ENCODE measurements at places on chromosomes 7 and 10.

DNA sequence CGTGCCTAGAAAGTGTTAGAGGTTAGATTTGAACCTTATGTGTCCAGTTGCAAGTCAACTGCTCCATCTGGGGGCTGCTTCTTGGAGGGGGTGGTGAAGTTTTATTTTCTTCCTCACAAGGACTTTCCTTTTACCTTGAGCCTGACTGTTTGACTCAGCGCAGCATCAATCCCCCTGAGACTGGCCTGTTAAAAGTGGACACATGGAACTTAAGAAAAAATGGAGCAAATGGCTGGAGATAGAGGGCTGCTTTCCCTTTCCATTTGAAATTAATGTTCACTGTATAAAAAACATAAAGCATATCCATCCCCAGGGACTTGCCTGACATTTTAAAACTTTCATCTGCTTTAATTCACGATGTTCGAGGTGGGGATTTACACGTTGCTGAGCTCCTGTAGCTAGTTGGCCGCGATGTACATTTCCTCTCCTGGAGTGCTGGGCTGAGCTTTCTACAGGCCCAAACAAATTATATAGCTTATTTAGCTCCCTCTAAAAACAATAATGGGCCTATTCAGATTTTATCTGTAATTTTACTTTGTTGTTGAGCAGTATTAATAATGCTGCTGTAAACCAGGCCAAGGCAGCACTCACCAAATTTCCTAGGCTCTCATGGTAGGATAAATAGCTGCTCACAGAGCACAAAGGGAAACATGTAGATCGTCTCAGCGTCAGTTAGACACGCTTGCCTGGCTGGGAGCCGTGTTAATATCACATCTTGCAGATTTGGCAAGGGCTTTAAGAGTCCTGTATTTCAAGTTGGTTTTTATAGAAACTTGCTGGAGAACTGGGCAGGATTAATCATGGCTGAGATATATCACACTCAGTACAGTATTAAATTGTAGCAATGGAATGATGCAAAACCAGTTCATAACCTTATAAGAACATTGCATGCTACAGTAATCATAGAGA lies 251.5 kb downstream of the LRMDA start:
- no peak for DNase-seq

DNA sequence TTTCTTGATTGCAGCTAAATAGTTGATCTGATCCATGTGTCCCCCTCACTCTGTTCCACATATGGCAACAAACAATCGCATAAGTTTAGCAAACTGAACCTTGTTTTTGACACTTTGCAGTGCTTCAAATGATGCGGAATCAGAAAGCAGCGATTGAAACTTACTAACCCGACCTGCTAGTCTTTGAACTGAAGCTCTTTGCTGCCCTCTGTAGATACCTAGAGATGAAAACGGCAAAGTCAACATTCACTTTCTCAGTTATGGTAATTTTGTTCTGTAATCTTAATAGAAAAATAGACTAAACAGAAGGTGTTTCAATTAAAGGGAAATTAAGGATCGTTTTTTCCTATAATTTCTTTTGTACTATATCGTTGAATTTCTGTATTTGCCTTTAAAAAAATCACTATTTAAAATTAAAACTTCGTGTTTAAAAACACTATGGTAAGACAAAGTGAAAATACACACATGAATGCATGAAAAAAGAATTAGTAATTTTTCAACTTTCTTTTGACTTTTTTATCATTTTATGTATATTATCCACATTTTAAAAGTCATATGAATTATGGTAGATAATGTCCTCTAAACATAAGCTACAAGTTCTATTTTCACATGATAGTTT lies 276.5 kb downstream of the MAGI2 start:
- no peak for DNase-seq

GRCh38 chr10:114559636-114560035 lies 98.4 kb downstream of the ABLIM1 start:
- no peak for DNase-seq

DNA sequence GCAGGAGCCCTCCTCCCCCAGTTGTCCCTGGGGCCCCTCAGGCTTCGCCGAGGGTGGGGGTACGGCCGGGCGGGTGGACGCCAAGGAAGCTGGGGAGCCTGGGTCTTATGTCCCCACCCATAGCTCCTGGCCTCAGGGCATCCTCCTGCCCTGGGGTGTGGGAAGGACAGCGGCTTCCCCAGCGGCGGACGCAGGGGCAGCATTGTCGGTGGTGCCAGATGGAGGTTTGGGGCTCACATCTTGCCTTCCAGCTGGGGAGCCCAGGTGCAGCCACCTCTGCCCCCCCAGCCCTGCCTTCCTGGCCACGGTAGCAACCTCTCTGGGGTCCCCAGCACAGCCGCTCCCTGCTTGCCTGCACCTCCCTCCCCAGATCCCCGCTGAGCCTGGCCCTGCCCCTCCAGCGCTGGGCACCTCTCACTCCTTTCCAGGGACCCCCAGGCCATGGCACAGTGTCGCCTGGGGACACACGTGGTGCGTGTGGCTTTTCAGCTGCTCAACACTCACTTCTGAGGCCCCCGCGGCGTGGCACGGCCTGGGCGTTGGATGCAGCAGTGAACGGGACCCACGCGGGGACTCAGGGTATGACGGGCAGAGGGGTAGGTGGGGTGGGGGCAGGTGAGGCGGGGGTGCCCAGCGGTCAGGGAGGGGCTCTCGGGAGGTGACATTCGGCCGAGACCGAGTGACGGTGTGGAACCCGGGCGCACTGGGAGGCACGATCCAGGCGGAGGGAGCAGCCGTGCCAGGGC lies 53.1 kb downstream of the UNCX start:
- no peak for DNase-seq

DNA sequence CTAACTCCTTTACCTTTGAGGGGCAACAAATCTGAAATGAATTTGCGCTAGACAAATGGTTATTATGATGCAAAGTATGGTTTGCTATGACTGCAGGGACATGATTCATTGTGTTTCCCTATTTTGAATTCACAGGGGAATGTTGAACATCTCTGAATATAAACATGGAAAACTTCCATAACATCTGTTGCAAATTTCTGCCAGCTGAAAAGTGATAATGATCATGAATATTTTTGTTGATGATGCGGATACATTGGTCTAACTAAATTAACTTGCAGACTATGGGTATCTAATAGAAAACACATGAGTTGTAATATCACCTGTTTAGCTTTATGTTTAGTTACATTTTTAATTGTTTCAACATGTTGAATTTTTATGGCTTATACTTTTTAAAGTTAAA lies 1325.5 kb downstream of the REEP3 start:
- no peak for DNase-seq

GRCh38 chr10:72298592-72299519 lies 25.1 kb downstream of the DDIT4 start:
- peak; percentile 25 for DNase-seq

- DNase-seq, result no peak
These were observed 26.6 kb downstream of the LRRC4 start for GRCh38 chr7:128004623-128005022.

DNA sequence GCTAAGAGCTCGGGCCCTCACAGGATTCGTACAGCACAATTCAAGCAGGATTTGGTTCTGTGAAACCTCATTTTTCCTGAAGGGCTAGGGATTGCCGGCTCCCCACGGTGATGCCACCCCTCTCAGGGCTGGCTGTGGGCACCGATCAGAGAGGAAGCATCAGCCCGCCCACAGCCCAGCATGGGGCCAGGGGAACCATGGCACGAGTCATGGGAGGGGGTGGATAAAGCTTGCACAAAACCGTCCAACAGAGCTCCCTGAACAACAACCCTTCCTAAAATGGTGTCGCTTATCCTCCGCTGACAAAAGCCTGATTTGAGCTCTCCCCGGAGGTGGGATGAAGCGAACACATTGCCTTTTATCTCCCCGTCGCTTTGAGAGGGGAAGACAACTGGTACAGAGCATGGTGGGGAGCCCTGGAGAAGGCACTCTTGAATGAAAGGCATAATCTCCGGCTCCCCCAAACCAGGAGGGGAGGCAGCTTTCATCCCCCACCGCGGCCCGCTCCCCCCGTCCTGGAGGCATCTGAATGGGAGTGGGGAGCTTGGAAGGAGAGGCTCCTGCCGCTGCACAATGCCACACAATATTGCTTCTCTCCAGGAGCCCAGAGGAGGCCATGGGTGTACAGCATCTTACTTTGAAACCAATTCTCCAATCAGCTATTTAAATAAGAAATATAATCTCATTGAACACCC lies 144.0 kb downstream of the RPS24 start:
- no peak for DNase-seq

DNA sequence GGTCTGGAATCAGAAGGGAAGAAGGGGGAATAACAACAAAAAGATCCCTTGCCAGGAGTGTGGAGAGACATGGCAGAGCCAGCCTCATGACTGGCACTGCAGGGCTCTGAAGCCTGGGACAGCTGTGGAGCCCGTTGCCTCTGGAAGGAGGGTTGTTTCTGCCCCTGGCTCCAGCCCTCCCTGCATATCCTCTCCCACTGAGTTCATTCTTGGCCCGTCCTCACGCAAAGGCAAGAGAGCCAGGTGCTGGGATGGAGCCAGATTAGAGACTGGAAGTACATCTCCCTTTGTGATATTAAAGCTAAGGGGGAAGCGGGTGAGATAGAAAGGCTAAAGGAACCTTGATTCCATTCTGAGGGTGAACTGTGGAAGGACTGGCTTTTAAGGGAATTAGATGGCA lies 141.5 kb upstream of the NPVF start:
- DNase-seq, result peak; percentile 78

DNA sequence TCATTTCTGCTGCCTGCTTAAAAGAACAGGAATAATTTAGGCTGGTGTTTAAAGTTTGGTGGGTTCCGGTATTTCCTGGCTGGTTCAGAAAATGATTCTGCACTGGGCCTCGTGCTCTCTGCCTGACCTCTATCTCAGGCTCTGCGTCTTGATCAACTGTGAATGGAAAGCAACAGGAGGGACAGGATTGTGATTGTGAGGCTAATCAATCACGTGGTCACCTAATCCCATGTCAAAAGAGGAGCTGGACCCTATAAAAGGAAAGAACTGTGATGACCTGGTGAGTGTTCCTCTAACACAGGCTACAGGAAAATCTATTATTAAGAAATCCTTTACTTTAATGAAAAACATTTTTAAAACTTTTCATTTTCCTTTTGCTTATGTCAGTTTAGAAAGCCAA lies at the start of gene DHX32:
Gene DHX32, minus strand, starts transcription at position 101 of the 400 bp plus-strand sequence. CDS start 468 bp downstream, outside the sequence.
- no peak for DNase-seq

- peak; percentile 46 for DNase-seq
These were observed 553 bp downstream of the VDAC2 start for GRCh38 chr10:75211007-75211691.

DNA sequence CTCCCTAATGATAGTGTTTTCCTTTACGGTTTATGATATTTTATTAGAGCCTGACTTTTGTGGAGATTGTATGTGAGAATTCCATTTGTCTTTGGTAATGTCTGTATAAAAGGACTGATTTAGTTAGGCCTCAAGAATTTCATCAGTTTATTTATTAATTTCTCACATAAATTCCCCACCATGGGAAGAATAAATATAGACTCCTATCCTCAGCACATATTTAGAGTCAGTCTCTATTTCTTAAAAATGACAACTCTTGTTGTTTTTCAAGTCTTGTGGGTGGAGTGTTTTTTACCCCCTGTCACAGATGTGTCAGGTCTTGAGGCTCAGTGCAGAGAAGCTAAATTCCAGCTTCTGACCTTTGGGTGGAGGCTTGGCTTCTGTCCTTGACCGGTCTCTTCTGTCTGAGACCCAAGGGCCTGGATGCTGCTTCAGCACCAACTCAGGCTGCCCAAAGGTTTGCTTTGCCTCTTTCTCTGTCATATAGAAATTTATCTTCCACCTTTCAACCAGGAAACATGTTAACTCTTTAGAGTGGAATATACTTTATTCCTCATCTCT lies 117.3 kb upstream of the INHBA start:
- no peak for DNase-seq

GRCh38 chr7:32015133-32015532 lies 55.1 kb downstream of the PDE1C start:
- no peak for DNase-seq

DNA sequence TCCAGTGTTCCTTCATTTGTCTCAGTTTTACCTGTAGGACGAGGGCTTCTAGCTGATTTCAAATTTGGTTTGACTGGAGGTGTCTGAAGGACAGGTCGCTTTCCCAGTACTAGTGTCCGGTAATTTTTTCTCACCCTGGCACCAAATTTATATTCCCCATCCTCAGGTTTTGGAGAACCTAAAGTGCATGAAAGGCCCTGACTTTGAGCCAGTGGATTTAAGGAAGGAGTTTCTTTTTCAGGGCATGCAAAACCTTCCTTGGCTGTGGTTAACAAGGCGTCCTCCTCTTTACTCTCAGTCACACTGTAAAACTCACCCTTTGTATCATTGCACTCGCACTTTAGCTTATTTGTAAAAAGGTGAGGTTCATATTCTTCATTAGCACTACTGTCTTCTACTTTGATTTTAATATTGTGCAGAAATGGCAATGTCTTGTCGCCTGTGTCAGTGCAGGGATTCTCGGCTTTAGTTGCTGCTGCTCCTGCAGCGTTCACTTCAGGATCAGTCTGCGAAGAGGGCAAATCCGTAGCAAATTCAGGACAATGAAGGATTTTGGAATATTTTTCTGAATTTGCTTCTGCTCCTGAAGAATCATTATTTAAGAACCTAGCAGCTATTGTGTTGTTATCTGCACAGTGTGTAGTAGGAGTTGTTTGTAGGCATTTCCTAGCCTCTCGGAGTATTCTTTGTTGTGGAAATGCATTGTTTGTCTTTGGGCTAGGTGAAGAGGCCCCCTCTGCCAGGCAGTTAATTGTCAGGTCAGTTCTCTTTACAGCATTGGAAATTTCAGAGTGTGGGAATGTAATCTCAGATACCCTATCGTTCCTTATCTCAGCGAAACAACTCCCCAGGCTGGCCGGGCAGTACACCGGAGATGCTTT lies 9.9 kb downstream of the SKIDA1 start:
- no peak for DNase-seq

- DNase-seq, result no peak
These were observed 24.1 kb upstream of the MYH16 start for GRCh38 chr7:99248391-99249095.

DNA sequence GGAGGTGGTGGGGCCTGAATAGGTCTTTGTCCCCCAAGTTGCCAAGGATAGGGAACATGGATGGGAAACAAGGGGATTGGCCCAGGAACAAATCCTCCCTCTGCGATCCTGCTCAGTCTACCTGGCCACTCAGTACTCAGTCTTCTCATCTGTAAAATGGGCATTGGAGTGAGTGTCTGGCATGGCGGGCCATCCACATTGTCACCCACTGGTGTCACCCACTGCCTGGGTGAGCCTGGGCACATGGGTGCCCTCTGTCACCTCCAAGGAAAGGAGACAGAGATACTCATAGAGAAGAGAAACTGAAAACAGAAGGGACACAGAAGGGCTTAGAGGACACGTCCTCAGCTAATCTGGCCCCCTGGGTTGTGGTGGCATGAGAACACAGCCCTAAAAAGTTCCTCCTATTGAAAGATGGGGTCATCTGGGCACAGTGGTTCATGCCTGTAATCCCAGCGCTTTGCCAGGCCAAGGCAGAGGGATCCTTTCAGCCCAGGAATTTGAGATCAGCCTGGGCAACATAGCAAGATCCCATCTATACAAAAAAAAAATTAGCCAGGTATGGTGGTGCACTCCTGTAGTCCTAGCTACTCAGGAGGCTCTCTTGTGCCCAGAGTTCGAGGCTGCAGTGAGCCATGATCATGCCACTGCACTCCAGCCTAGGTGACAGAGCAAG lies 12.5 kb upstream of the TNRC18 start:
- DNase-seq, result no peak

All from femur (tissue), 1 donor.